ENCODE measurements at places on chromosomes 7 and 10.
A peak's percentile ranks its signal among the peaks of the same experiment; 100 is the strongest.

DNA sequence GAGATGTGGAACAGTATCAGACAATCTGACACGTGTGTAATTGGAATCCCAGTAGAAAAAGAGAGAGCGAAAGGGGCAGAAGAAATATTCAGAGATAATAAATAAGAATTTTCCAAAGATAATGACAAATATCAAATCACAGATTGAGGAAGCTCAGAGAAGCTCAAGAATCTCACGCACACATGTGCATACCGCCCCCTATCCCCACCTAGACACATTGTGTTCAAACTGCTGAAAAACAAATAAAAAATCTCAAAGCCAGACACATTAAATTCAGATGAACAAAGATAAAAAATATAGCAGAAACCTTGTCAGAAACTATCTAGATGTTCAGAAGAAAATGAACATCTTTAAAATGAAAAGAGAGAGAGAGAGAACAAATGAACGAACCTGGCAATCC, 17.2 kb downstream of the SFR1 start:
- no peak for DNase-seq

GRCh38 chr7:47089461-47089860, 492.4 kb downstream of the TNS3 start:
- no peak for DNase-seq

GRCh38 chr7:14822481-14822854, 80.1 kb downstream of the DGKB start:
- no peak for DNase-seq

DNA sequence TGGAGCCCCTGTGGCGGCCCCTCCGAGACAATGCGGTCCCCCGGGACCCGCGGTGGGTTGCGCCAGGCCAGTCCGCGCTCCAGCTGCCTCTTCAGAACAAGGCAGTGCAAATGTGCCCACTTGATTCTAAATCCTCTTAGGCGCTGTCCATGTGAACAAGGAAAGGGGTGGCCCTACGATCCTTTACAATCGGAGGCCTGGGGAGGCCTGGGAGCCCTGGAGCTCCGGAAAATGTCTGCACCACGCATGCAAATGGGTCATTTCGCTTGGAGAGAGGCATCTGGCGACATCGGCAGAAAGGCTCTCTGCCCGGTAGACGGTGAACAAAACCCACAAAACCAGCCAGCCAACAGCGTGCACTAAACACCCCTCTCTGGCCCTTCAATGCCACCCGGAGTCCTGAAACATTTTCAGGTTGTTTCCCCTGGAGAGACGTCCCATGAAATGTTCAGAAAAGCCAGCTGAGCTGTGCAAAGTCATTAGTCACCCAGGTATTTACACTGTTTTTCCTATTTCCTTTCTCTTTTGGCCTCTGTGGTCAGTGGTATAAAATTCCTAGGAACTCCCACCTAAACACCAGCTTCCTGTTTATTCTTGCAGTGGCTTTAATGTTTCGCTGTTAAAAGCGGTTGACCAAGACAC, 102.8 kb upstream of the ZNF438 start:
- no peak for DNase-seq

- DNase-seq, result no peak
Measured at GRCh38 chr10:15222511-15222910, 54.0 kb upstream of the NMT2 start.

- DNase-seq, result no peak
Measured at GRCh38 chr7:149071641-149072437, 18.7 kb downstream of the ZNF786 start.

GRCh38 chr7:128020159-128020558, 11.1 kb downstream of the LRRC4 start:
- no peak for DNase-seq

- DNase-seq, result no peak
Measured at GRCh38 chr7:28847681-28848080, 110.4 kb downstream of the TRIL start.

- no peak for DNase-seq
Measured at GRCh38 chr10:13062803-13063202, 37.2 kb upstream of the OPTN start.

GRCh38 chr7:157683747-157684156, 346.9 kb downstream of the DNAJB6 start:
- no peak for DNase-seq

DNA sequence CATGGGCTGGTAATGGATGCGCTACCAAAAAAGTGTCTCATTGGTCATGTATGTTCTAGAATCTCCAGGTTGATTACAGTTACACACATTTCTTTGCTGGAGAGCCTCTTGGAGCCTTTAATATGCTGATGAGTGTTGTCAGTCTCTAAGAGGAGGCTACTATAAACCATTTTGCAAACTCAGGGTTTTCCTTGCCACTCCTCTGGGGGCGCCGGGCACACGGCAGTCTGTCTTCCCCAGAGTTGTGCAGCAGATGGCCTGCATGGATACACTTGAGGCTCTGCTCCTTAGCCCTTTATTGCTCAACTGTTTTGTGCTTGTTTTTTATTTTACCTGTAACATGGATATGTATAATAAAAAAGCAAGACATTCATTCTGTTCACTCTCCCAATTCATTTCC, 196.5 kb downstream of the ACTR3B start:
- no peak for DNase-seq

GRCh38 chr7:12199363-12199762, 11.7 kb upstream of the TMEM106B start:
- no peak for DNase-seq

- no peak for DNase-seq
Measured at GRCh38 chr7:127264219-127264618, 11.5 kb upstream of the GRM8 start.

DNA sequence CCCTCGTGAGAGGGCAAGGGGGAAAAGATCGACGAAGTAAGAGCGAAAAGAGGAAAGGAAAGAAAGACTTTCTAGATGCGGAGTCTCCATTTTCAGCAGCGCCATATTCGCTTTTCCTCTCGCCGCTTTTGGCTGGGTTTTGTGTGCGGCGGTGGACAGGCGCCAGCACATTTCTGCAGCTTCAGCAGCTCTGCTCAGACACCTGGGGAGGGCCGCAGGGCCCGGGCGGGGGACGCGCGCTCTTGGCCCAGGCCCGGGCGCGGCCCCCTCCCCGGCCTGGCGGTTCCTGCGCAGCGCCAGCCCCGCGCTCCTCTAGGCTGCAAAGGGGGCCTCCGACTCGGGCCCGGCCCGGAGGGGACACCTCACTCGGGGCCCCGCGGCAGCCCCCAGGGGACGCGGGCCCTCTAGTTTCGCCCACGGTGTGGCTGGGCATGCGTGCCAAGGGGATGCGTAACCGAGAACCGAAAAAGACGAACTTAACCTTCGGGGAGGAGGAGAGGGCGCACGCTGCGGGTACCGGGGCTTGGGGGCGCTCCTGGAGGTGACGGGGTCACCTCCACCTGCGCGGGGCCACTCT, 34.5 kb upstream of the EBLN1 start:
- DNase-seq, result peak; percentile 39

- no peak for DNase-seq
Measured at GRCh38 chr7:102169651-102170392, 116.8 kb upstream of the SH2B2 start.

GRCh38 chr10:74040200-74041126, 42.5 kb downstream of the VCL start:
- no peak for DNase-seq

DNA sequence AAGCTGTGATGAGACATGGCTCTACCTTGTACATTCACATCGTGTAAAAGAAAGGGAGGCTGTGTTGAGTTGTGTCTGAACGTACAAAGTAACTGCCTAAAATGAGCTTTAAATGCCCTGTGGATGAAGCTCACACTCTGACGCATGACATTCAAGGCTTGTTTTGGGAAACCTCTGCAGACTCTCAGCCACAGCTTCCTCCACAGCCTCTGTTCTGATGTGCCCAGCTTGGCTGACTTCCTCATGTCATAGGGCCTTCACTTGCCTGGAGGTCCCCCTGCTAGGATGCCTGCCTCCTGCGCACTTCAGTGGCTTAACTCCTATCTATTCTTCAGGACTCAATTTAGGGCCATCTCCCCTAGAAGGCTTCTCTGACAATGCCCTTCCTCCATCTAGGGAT, 230.0 kb upstream of the HABP2 start:
- DNase-seq, result no peak

DNA sequence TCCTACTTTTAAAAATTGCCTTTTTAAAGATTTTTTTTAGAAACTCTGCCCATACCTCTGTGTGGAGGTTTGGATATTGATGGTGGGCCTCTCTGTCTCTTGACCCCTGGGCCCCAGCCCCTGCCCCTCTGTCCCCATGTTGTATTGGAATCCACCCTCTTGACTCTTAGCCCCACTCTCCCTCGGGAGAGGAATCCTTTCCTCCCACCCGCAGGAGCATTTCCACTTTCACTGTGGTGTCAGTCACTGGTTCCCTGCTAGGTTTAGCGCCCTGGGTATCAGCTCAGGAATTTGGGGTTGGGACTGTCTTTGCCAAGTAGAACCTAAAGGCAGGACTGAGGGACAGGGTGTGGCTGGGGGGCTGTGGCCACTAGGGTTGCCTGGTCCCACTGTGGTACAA, 10.1 kb downstream of the PFKFB3 start:
- no peak for DNase-seq

DNA sequence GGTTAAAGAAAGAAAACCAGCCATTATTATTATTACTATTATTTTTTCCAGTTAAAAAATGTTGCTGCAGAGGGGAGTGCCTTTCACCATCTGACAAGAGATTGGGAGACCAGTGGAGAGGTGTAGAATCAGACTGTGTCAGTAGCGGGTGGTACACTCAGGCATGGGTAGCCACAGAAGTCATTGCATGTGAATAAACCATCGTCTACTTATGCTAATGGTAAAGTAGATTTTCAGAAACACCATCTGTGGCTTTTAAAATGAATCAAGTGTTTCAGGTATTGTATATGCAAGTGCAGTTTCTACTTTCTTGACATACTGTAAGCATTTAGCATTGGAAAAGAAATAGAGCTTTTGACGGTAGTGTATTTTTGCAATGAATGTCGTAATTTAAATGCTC, 131.5 kb upstream of the SP8 start:
- DNase-seq, result no peak

DNA sequence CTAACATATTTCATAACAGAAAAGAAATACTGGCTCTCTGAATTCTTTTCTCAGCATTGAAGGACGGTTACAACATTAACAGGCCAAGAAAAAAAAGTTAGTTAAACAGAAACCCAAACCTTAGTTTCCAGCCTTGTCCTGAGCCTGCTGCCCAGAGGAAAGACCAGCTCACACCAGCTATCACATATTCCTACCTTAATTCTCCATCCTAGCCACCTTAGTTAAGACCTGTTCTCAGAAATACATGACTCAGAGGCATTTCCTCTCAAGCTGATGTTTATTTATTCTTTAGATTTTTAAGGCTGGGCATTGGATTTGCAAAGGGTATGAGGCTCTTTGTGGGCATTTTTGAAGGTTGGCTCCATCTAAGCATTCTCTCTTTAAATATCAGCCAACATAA, 34.3 kb upstream of the ADAM12 start:
- no peak for DNase-seq

GRCh38 chr7:121198502-121198901, 130.3 kb upstream of the WNT16 start:
- no peak for DNase-seq

DNA sequence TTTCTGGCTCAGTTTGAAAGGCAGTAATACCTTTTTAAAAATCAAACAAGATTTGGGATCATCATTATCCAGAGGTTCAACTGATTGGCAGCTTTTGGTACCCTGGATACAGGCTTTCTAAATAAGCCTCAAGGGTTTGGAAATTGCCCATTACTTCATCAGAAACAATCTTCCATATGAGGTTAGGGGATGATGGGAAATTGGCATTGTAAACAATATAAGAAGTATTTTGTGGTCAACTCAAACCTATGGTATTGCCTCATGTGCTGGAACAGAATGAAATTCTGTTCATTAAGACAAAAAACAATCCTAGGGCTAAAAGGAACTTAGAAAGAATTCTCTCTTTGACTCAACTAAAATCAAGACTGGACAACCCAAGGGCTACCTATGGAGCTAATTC, 92.6 kb upstream of the HECTD2 start:
- DNase-seq, result no peak

DNA sequence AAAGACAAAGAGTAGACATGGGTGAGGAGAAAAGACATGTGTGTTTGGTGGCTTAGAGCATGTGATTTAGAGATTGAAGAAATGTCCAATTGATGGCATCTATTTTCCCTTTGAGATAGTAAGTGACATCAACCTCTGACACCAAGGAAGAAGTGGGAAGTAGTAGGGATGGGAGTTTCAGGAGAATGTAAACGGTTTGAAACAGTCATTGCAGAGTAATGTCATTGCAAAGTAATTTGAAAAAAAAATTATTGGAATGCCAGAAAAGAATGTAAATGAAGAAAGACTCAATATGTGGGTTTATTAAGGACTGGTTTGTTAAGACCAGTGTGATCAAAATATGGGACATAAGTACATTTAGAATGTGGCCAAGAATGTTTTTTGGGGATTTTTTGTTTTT, 26.6 kb downstream of the GNG11 start:
- no peak for DNase-seq

- DNase-seq, result no peak
Measured at GRCh38 chr10:118407026-118407425, 64.9 kb upstream of the FAM204A start.

- DNase-seq, result no peak
Measured at GRCh38 chr7:130154501-130155317, 50.5 kb downstream of the TMEM209 start.

DNA sequence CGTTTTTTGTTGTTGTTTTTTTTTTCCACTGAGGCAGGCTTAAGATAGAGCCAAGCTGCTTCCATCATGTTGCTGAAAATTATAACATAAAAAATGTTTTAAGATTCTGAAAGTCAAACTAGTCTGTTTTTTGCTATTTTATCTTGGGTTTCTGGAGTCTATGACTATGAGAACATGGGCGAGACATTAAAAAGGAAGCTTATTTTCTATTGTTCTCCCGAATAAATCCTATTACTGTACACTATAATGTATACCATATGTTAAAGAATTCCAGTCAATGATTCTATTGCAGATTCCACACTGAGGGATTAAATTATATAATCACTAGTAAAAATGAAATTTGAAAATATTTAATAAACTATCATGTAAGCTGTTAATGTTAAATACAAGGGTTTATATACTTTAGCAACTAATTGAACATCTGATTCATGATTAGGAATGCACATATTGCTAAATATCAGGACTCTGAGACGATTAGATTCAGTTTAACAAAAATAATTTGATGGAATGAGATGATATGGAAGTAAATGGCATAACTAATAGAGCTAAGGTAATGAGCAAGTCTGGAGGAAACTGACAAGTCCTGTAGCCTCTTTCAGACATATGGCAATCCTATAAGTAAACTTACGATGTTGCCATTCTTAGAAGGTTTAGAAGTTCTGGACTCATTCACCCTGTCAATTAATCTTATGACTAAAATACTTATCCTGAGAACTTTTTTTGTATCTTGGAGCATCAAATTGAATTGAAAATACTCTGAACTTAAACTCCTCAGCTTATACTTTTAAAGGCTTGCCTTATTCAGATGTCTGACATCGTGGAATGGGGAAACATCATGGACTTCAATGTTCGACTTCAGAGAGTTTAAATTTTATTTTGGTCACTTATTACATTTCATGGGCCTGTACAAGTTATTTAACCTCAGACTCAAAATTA, 294.8 kb upstream of the DGKB start:
- DNase-seq, result no peak

- DNase-seq, result no peak
Measured at GRCh38 chr10:68625316-68625921, 65.3 kb downstream of the TET1 start.
